ENCODE measurements at places on chromosomes 7 and 10.
A peak's percentile ranks its signal among the peaks of the same experiment; 100 is the strongest.

DNA sequence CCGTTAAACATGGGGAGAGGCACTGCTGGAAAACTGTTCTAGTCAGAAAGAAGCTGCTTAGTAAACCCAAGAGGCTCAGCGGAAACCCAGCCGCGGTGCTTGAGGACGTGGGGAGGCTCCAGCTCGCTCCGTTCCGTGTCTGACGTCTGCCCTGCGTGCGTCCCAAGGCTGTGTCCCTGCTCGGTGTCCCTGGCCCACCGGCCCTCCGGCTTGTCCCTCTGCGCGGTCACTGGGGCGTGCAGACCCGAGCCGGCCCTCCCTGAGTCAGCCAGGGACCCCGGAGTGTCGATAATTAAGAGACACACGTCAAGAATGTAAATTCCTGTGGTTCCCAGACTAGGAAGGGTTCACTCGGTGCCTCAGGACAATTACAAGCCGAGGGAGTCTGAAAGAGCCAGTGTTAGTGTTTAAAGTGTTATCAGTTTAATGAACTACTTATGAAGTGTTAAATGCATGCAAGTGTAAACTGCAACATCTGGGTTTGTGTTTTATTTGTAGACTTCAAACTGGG lies 98.9 kb downstream of the WDR11 start:
- DNase-seq: no peak

DNA sequence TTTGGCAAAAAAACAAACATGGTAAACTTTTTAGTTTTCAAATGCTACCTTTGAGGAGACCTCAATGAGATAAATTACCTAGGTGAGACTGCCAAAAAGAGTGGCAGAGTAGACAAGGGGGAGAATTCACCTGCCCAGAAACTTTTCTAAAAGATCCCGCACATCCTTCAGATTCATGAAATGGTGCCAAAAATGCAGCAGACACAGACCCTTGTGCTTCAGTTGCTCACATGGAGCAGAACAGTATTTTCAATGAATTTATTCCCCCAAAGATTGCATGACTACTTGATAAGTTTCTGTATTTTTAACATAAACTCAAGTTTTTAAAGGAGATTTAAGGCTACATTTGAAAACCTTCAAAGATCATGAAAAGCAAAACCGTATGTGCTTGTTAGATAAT lies 270.0 kb downstream of the TRIL start:
- DNase-seq: no peak

GRCh38 chr10:73246322-73246645 lies 771 bp downstream of the DNAJC9 start:
- no peak for DNase-seq

DNA sequence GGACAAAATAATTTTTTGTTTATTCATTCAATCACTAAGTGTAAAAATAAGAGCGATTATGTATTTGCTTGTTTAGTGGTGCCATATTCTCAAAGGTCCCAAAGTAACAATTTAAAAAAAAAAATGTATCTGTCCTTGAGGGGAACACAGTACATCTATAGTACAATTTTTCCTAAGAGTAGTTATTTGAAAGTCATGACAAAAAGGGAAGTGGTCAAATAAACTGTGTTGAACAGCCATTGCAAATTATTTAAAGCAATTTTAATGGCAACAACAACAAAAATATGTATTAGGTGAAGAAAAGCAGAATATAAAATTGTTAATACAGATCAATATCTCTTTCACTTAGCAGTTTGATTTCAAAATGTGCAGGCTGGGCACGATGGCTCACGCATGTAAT lies 943.5 kb downstream of the CNTNAP2 start:
- DNase-seq: no peak

GRCh38 chr7:135161669-135162068 lies 8.8 kb downstream of the CYREN start:
- no peak for DNase-seq

DNA sequence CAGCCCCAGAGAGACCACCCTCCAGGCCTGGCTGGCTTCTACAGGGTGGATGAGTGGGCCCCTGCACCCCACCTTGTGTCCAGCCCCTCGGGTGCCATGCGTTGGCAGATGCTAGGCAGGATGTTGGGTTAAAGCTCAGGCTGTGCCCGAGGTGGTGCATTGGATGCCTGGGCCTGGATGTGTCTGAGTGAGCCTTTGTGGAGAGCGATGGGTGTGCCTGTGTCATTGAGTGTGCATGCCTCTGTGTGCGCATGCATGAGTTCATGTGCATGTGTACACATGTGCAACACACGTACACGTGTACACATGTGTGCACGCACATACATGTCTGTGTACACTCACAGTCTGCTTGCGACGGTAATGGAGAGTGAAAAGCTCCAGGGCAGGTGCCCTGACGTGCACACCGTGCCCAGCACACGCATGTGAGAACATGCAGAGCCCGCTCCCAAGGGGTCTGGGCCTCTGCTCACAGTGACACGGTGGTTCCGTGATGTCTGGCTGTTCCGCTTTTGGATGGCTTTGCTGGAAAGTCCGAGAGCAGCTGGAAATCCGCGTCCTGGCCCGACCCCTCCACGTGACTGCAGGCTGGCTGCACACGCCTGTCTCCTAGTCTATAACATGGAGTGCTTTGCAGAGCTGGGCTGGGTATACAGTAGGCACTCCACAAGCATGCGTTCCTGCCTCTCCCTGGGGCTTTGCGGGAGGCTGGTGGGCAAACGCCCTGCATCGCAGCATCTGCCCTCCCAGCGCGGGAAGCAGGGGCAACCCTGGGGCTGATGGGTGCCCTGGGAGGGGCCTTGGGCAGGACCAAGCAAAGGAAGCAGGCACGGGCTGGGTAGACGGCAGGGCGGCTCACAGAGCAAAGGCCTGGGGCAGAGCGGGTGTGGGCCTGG lies 36.9 kb downstream of the ELFN1 start:
- no peak for DNase-seq

DNA sequence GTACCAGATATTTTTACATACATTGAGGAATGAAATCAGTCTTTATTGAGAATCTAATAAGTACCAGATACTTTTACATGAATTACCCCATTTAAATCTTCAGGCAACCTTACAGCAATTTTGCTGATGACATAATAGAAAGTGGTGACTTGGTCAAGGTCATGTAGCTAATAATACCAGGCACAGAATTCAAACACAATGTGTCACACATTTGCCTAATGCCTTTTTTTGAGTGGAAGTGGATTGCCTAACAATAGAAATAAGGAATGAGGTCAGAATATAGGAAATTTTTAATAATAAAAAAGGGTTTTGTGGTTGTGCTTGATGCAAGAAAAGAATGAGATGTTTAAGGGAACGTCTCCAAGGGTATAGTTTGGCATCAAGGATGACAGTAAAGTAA lies 466.6 kb upstream of the IGFBP3 start:
- no peak for DNase-seq

DNA sequence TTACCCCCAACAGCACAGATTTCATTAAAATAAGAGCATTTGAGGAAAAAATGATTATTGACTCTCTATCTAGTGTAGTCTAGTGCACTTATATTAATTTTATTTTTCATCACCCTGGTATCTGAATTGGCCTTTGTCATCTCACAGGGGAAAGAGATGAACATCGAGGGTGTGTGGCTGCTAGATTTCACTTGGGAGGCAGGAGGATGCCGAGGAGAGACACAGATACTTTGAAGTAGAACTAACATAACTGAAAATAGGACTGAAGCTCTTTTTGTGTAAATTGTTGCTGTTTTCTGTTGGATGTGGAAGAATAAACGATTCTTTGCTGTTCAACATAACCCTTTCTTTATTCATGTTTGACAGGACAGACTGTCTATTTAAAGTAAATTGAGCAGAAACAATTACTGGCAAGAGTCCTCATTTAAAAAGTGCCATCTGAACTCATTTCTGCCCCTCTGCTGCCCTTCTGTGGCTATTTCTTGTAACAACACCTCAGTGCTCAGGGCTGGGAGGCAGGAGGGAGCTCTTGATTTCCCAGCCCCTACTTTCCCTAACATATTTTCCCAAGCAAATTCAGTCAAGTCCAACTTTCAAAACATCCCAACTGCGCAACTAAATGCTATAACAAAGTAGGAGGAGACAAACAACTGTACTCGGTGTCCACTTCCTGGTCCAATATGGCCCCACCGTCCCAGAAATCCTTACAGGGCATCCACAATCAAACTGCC lies 15.6 kb downstream of the LYZL1 start:
- DNase-seq: peak; percentile 6

GRCh38 chr7:5636914-5637313 lies 144.5 kb downstream of the RNF216 start:
- DNase-seq: no peak

DNA sequence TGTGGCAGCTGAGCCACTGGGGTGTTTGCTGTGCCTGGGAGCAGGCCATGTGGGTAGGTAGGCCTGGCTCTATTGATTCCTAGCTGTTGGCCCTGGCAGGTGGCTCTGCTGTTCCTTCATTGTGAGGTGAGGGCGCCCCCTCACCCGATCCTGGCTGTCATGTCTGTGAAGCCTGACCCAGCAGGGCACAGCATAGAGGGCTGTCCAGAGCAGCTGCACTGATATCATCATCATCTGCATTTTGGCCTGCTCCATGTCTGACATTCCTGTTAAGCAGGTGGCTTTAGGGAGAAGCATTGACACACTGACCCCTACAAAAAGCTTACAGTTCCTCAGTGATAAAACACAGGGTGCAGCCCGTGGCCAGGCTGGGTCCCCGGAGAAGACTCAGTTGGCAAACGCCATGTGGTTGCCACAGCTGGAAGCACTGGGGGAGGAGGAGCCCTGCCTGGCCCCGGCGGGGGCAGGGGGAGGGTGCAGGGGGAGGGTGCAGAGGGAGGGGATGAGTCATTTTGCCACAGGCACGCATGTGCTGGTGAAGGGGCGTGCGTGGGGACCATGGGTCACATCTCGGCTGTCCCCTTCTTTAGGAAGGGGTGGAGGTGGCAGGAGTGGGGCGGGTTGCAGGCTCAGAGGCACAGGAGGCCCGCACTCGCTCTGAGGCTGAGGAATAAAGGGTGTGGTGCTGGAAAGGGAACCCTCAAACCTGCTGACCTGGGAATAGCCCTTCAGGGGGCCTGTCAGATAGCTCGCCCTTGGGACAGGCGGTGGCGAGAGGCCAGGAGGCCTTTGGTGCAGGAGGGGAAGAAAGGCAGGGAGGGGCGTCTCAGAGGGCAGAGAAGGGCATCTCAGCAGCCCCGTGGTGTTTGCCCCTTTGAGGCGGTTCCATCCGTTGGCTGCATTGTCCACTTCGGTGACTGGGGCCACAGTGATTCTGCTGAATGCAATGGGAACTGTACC lies 31.6 kb downstream of the IKZF1 start:
- peak; percentile 66 for DNase-seq

GRCh38 chr7:121824276-121824675 lies 48.7 kb upstream of the PTPRZ1 start:
- DNase-seq: no peak

GRCh38 chr10:32366588-32366987 lies 19.6 kb upstream of the EPC1 start:
- DNase-seq: no peak

DNA sequence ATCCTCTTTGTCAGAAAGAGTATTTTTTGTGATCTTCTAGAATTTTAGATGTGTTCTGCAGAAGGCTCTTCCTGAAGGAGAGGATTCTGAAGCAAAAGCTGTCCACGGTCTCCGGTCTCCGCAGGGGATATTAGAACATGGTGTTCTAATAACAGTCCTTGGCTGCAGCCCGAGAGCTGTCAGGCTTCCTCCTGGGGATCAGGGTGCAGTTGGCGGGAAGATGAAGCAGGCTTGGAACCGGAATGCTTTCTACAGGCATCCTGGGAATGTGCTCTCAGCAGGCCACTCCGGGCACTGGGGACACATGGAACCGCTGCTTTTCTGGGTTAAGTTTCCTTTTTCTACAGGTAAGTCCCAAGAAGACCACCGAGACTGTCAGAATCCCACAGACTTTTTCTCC lies 118.6 kb upstream of the PARD3 start:
- DNase-seq: no peak

GRCh38 chr7:29764227-29764626 lies 42.1 kb upstream of the WIPF3 start:
- DNase-seq: no peak

DNA sequence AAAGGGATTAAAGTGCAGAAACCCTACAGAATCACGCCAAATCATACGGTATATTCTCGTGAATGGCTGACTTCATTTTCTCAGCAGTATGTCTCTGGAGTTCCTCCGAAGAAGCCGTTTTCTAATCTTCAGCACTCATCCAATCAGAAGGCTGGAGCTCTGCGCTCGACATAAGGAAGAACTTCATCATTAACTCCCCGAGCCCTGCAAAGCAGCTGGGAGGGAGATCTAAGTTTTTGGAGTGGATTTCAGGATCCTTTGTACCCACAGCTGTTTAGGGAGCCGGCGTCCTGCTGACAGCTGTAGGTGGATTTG lies 40.7 kb upstream of the SDK1 start:
- DNase-seq: no peak
